Ascending aorta (tissue), 2 donors: ENCODE measurements at places on chromosomes 4 and X.

- no peak for DNase-seq
These were observed 108.3 kb downstream of the CLNK start for GRCh38 chr4:10576236-10576635.

GRCh38 chrX:70960730-70961129 lies 29.8 kb upstream of the SLC7A3 start:
- no peak for DNase-seq

GRCh38 chr4:69787879-69788278 lies 27.5 kb upstream of the SULT1B1 start:
- DNase-seq, result no peak

GRCh38 chrX:116317409-116317808 lies 119.0 kb upstream of the SLC6A14 start:
- DNase-seq, result no peak

DNA sequence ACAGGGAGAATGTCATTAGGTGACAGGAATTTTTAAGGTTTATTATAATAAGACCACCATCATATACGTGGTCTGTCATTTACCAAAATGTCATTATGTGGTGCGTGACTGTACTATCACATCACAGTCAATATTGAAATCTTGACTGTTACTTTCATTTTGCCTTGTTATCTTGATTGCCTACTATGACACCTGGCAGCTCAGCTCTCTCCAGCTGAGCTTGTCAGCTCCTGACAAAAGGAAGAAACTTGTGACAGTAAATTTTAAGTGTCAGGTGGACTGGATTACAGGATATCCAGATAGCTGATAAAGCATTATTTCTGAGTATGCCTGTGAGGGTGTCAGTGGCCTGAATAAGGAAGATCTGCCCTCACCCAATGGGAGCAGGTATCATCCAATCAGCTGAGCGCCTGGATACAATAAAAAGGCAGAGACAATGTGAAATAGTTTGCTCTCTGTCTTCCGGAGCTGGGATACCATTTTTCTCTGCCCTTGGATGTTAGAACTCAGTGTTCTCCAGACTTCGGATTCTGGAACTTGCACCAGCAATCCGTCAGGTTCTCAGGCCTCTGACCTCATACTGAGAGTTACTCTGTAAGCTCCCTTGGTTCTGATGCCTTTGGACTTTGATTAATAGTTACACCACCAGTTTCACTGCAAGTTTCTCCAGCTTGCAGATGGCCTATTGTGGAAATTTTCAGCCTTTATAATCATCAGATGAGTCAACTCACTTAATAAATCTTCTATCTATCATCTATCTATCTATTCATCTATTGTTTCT lies 1454.7 kb upstream of the IGFBP7 start:
- no peak for DNase-seq

GRCh38 chr4:45550766-45551366 lies 573.0 kb downstream of the GABRG1 start:
- DNase-seq, result no peak

- DNase-seq, result no peak
These were observed 138.2 kb downstream of the EMCN start for GRCh38 chr4:100379583-100380105.

GRCh38 chr4:20297261-20297660 lies 45.6 kb downstream of the SLIT2 start:
- DNase-seq, result no peak

DNA sequence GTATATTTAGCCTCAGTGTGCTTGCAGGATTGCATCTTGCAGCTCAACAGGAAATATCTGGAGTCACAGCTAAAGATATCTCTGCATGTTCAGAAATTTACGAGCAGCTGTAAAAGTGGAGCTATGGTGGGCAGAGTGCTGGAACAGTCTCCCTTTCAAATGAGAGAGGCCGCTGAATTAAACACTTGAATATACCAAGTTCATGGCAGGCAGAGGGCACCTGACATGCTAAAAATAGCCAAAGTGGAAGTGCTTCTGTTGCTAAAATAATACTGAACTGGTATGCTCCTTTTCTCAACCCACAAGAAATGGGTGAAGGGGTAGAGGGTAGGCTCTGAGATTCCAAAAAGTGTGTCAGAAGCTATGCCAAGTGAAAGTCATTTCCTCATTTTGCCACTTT lies 98.1 kb downstream of the MGST2 start:
- DNase-seq, result no peak

DNA sequence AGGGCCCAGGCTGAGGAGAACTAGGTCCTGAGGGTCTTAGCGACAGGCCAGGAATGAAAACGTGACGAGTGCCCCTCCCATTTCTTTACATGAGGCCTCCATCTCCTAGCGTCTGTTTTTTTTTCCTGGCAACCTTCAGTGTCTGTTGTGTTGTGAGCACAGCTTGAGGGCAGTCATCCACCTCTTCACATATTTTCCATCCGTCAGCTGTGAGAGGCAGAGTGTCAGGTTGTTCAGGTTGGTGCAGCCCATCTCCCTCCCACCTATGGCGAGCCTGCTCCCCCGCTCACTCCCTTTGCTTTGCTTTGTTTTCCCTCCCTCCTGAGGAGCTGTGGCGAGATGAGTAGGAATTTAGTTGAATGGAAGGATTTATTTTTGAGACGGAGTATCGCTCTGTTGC lies 51.7 kb upstream of the CHRNA9 start:
- no peak for DNase-seq

- no peak for DNase-seq
These were observed 13.4 kb upstream of the SLC2A9 start for GRCh38 chr4:10034612-10035104.
